Forelimb muscle (tissue), 1 donor: ENCODE measurements at places on chromosomes 4 and X. TPM values are rescaled to one million over a fixed set of nuclear protein-coding genes. Genes with fewer than 3 reads are reported as not detected.
A peak's percentile ranks its signal among the peaks of the same experiment; 100 is the strongest.

PNMA6F gene
- polyA plus RNA-seq, result not detected

ATP1B4 gene
- polyA plus RNA-seq, result 325 TPM

DNA sequence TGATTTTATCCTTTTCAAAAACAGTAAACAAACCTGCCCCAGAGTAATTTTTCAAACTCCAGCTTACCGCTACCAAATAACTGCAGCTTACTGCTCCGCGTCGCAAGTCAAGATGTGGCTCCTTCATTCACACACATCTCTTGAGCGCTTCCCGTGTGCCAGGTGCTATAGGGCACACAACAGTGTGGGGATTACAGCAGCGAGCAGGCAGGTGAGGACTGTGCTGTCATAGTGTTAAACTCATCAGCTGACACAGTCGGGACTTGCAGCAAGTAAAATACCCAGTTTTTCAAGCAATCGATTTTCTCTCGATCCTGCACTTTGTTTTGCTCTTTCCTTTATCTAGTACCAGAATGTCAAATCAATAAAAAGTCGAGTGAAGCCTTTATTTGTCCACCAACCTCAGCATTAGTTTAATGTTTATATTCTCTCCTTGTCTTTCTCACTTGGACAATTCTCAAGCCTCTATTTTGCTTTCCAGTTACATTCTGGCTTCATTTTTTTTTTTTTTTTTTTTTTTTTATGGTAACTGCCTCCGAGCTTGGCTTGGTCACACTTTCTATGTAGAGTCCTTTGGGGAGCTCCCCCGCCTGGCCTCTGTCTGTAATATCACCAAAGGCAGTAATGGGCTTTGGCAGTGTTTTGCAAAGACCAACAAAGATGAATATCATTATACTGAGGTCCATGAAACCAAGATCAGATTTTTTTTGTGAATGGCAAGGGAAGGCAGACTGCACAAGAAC is 8.3 kb upstream of the ASB5 start:
- DNase-seq, result peak; percentile 9

- DNase-seq, result no peak
Observed at GRCh38 chrX:109345856-109346255, 136.0 kb downstream of the GUCY2F start.

GRCh38 chrX:101605146-101605545 is 12.7 kb downstream of the ARMCX6 start:
- DNase-seq, result no peak

DNA sequence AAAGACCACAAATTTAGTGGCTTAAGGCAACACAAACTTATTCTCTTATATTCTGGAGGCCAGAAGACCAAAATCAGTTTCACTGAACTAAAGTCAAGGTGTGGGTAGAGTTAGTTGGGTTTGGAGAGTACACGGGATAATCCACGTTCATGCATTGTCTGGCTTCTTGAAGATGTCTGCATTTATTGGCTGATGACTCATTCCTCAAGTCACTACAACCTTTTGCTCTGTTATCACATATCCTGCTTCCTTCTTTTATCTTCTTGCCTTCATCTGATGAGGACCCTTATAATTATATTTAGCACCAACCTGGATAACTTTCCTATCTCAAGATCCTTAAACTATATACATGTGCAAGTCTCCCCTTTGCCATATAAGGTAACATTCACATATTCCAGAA is 590.0 kb downstream of the FSTL5 start:
- DNase-seq, result no peak

- DNase-seq, result no peak
Observed at GRCh38 chrX:30943984-30944383, 54.9 kb upstream of the TAB3 start.
